ENCODE measurements at places on chromosomes 7 and 10.

GRCh38 chr10:132172091-132173066 is 14.4 kb upstream of the DPYSL4 start:
- DNase-seq: no peak

- no peak for DNase-seq
These were observed 270.1 kb downstream of the STK31 start for GRCh38 chr7:23980081-23980480.

GRCh38 chr7:80833289-80834268 is 85.3 kb downstream of the SEMA3C start:
- no peak for DNase-seq

GRCh38 chr7:151148319-151149259 is 18.9 kb downstream of the GBX1 start:
- DNase-seq: no peak

- DNase-seq: peak; percentile 67
These were observed 50.4 kb downstream of the CPEB3 start for GRCh38 chr10:92240289-92241157.

DNA sequence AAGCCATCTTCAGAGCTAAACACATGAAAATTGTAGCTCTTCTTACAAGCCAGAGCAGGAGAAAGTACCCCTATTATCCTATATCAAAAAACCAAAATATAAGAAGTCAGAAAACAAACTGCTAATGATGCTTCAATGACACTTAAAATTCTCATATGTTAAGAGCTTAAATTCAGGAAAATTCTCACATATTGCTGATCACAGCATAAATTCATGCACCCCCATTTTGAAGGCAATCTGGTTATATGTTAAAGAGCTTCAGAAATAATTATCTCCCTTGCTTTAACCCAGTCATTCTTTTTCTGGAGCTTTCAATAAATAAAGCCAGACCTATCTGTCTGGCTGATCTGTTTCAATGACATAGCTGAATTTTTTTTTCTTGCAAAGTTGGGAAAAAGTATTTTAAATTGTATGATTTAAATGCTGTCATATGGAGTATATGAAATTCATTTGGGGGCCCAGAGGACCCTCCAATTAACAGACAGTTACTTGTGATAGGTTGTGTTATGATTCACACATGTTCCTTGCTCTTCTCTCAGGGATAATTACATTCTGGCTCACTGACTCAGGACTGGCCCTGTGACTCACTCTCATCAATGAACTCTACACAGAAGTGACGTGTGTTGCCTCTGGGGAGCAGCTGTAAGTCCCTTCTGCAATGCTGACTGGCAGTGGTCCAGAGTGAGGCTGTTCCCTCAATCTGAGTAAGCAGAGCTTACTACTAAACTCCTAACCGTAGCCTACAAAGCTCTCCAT is 85.2 kb downstream of the HGF start:
- DNase-seq: peak; percentile 1

- DNase-seq: no peak
These were observed 271.6 kb downstream of the RPS24 start for GRCh38 chr10:78305311-78305710.

GRCh38 chr7:54485044-54485443 is 57.1 kb upstream of the VSTM2A start:
- no peak for DNase-seq

GRCh38 chr10:43124094-43124521 is 14.1 kb upstream of the CSGALNACT2 start:
- no peak for DNase-seq

GRCh38 chr7:33471636-33472242 is 342.4 kb downstream of the BBS9 start:
- DNase-seq: peak; percentile 6

DNA sequence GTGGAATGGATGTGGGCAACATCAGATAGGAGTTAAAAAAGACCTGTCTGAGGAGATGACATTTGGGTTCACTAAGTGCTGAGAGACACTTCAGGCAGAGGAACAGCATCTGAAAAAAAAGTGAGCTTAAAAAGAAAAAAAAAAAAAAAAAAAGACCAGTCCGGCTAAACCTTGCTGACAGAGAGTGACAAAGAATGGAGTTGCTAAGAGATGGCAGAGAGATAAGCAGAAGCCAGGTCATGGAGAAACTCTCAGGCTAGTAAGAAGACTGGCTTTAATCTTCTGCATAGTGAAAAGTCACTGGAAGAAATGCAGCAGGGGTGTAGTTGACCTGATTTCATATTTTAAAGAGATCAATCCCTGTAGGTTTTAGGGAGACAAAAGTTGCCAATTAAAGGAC is 711.1 kb upstream of the SEMA3D start:
- no peak for DNase-seq

GRCh38 chr7:138814816-138815332 is 16.9 kb upstream of the ATP6V0A4 start:
- DNase-seq: no peak

- DNase-seq: no peak
These were observed 3.4 kb upstream of the RASSF4 start for GRCh38 chr10:44956226-44956625.

DNA sequence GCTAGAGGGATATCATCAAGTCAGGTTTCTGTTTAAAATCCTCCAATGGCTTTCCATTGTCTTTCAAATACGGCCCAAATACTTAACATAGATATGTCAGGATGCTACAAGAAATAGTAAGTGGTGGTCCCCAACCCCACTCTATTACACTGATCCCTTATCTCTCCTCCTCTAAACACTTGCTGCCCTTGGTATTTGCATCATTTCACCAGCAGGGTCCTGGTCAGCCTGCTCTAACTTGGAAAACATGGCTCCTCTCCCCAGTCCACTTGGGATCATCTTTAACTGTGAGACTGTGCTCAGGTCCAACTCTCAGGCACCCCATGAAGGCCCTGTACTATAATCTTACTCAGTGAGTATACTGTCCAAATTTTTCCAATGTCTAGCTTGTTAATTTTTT is 53.8 kb upstream of the GSAP start:
- DNase-seq: no peak

- DNase-seq: no peak
These were observed 41.3 kb downstream of the CELF2 start for GRCh38 chr10:11058965-11059364.

DNA sequence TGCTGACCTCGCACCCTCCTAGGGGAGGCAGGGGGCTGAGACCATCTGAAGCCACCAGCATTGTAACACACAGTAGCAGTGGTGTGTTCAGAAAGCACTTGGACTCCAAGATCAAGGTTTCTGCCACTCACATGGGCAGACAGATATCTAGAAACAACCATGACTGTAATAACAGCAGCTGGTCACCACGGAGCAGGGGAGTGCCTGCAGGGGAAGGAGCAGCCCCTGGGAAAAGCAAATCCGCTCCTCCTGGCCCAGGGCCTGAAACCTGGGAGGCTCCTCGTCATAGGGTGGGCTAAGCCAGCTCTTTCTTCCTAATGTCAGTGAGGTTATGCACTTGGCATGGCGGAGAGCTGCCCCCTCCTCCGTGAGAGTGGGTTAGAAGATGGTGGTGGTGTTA is 118.4 kb upstream of the INSYN2A start:
- no peak for DNase-seq

DNA sequence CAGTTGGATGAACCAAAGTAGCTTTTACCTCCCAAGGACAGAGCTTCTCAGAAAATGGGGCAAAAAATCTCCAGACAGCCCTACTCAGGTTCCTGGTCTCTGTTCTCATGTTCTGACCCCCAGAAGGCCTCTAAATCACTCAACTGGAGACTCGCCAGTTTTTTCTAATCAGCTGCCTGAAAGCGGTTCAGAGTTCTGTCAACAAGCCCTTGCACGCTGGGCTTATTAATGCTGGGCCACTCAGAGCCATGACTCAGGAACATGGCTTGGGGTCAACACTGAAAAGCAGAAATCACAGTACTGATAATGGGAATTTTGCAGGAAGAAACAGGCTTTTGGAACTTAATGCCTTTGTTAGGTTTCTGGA is 15.3 kb downstream of the ECHDC3 start:
- no peak for DNase-seq

- peak; percentile 62 for DNase-seq
These were observed 152.7 kb downstream of the ANK3 start for GRCh38 chr10:60236869-60237524.

GRCh38 chr10:73480158-73480557 is 15.7 kb downstream of the PPP3CB start:
- DNase-seq: peak; percentile 48

DNA sequence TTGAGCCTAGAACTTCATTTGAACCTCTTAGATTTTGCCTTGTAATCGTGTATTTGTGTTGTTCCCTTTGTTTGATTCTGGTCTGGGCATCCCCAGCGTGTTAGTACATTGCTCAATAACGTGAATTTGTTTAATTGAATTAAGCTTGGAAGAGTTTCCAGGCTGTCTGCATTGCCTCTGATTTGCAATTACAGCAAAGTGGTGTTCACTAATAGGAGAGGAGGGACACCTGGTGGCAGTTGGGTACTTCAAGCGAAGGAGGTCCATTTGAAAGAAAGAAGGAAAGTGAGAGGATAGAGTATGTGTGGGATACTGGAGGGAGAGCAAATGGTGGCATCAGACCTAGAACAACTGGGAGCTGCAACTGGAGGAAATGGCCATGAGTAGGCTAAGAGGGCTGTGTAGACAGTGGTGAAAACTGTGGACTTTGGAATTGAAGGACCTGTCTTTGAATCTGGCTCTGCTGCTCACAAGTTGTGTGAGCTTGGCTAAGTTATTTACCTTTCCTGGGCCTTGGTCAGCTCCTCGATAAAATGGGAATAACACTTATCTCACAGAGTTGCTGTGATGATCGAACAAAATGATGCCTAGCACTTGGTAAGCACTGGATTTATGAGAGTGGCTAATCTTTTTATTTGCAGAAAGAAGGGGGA is 15.1 kb downstream of the LSMEM1 start:
- peak; percentile 28 for DNase-seq

DNA sequence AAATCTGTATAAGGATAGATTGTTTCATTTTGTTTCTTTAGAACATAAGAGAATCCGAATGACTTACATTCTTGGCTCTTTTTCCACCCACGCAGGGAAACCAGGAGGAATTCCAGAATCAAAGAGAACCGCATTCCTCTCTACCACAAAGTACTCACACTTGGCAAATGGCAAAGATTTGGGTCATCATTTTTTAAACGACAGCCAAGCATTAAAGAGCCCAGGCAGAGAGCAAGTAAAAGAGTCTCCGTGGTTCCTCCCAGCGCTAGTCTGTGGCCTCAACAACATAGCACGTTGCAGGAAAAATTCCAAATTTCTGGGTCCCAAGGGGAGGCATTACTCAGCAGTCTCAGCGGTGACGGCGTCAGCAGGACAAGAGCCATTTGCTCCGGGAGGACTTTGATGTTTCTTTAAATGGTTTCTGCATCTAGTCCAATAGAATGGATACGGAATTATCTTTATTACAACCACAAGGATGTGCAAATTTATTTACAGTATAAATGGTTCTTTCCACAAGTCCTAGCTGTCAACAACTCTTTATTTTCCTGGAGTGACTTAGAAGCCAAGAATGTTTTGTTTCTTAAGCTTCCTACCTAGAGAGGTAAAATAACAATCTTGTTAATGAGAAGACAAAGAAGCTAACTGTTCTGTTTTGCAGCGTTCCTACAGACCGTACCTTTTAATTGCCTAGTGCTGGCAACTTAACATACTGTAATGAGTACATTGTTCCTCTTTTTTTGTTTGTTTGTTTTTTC is 232.5 kb downstream of the SKIDA1 start:
- no peak for DNase-seq

DNA sequence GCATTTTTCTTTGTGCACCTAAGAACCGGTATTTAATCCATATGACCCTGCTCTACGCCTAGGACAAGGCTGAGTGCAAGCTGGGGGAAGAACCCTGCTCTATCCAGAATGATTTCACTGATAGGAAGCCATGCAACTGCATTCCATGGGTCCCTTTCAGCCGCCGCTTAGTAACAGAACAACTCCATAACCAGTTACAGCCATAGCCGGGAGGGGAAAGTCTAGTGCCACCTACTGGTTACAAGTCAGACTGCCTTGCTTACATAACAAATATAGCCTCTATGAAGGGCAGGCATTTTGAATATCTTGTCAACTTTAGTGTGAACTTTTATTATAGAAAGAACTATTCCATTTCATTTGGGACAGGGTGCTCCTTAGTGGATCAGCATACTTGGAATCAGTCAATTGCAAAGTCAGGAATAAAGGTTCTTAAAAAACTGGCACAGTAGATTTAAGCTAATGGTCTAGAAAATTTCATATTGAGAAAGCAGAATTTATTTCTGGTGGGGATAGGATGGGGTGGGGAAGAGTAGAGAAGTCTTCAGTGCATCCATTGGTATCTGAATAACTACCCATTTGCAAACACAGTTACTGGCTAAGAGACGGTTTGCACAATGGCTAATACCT is 521.7 kb downstream of the ADRA2A start:
- peak; percentile 53 for DNase-seq

DNA sequence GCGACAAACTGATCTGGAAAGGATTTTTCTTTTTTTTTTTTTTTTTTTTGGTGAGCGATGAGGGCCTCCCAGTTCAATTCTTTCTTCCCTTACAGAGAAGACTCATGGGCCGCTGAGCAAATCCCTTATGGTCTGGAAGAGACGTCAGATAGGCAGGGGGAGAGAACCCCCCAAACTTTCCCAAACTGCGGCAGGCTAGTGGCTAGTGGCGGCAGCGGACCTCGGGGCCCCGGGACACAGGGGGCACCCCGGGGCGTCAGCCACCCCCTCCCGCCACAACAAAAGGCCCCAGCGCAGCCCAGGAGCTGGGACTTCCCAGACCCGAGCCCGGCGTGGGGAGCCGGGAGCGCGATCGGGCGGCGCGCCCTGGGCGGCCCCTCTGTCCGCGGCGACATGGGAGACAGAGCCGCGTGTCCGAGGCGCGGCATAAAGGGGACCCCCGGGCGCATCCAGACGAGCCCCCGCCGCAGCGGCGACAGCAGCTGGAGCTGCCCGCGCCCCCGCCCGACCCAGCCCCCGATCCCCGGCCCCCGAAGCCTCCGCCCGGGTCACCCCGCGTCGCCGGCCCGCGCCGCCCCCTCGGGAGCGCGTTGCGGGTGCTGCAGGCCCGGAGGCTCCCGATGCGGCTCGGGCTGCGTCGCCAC is 755 bp downstream of the FAM171A1 start:
- peak; percentile 60 for DNase-seq

DNA sequence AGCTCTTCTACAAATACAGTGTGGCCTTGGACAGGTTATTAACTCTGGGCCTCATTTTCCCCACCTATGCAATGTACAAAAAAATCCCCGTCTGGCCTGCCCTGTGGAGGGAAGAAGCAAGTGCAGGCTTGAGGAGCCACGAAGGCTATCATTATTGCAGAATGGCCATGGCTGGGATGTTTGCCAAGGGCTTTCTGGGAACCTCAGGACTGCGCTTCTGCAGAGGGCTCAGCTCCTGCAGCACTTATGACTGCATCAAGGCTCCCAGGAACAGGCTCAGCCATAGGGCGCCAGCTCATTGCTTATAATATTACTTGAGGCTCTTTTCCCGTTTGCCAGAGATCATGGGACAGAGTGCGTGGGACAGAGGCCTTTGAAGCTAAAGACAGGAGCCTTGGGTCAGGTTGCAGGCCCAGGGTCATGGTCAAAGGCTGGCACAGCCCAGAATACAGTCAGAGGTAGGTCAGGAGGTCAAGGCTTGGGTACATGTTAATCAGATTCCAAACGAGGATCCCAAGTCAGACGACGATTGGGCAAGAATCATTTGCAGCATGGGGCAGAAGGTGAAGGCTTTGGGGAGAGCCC is 20.6 kb upstream of the C10orf105 start:
- no peak for DNase-seq

All from GM13977 (cell line).